ENCODE measurements at places on chromosomes 12 and 14.
A peak's percentile ranks its signal among the peaks of the same experiment; 100 is the strongest.

DNA sequence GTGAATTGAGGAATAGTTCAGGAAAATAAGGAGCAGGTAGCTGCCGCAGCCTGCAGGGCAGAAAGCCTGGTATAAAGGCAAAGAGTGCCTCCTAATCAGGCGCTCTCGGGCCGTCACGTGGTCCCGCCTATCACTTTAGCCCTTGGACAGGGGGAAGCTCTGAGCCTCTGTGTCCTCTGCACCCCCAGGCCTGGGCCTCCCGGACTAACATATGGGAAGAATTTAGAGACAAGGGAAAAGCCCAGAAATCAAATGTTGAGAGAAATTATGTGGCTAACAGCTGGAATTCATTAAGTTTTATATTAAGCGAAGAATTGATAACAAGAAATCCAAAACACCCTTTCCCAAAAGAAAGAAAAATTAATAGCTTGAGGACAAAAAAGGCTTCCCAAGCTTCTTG, 417.7 kb downstream of the ATP23 start:
- DNase-seq = peak; percentile 77

DNA sequence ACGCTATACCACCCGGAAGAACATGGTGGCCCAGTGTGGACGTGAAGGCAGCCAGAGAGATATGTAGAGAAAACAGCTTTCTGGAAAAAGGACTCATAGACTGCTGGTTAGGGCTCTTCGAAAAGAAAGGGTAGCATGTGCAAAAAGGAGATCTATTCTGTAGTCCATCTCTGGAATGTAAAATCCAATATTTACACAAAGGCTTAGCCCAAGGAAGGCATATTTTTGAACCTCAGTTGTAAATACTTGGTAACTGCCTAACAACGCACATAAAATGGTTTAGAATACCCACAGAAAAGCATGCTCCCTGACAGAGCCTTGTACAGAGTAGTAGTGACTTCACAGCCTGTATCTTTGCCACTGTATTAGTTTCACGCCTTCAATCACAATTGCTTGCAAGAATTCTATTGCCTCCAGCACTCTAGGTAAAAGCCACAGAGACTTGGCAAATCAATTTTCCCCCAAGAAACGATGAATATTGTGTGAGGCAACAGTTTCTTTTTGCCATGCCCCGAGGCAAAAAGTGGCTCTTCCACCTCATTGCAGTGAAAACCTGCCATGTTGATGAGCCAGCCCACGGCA, 59.2 kb downstream of the TRIM9 start:
- no peak for DNase-seq

- DNase-seq = no peak
Measured at GRCh38 chr14:77074969-77075368, 23.1 kb upstream of the CIPC start.

GRCh38 chr12:70692681-70693288, 55.6 kb upstream of the PTPRB start:
- no peak for DNase-seq

DNA sequence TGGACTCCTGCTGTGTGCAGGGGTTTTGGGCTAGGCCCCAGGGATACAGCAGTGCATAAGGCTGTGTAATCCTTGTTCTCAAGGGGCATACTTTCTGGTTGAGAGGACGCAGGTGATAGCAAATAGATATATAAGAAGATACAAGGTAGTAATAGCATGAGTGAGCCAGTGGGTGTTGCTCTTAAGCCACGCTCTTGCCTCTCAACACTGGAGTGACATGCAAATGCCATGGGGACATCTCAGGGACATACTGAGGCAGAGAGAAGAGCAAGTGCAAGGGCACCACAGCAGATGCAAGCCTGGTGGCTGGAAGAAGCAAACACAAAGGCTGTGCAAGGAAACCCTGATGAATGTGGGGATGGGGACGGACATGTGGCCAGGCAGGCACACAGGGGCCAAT, 223.3 kb downstream of the CHST11 start:
- DNase-seq = no peak
